ENCODE measurements at places on chromosomes 1 and 21.

DNA sequence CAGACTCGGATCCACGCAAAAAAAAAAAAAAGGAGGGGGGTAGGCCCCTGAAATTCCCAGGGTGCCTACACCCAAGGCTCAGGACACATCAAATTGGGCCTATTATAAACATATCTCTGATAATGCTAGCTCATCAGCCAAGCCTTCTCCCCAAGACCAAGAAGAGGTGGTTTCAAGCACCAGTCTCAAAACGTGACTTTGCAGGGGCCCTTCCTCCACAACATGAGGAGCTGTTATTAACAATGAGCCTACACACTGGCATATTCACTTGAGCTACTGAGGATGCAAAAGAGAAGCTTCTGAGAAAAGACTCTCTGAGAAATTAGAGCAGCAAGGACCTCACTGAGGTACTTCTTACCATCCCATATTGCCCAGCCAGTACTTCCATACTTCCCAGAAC, 32.7 kb downstream of the ERI3 start:
- no peak for DNase-seq

DNA sequence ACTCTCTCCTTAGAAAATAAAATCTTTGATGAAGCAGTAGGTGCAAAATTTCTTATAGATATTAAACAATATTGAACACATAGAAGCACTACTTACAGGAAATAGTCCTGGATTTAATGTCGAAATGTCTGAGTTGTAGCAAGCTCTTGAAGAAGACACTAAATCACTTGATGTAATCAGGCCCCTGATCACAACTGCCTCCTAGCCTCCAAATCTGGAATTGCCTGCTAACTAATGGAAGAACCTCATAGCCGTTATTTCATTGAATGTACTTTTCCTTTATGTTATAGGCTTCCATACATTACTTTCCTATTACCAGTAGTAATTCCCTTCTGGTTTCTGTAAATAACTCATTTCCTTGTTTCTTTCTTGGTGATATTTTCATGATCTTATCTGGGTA, 675.7 kb upstream of the CHRM3 start:
- DNase-seq: no peak

GRCh38 chr1:11320153-11320936, 47.3 kb downstream of the UBIAD1 start:
- DNase-seq: peak; percentile 72

GRCh38 chr1:39205102-39205780, 746 bp downstream of the MACF1 start:
- peak; percentile 40 for DNase-seq

DNA sequence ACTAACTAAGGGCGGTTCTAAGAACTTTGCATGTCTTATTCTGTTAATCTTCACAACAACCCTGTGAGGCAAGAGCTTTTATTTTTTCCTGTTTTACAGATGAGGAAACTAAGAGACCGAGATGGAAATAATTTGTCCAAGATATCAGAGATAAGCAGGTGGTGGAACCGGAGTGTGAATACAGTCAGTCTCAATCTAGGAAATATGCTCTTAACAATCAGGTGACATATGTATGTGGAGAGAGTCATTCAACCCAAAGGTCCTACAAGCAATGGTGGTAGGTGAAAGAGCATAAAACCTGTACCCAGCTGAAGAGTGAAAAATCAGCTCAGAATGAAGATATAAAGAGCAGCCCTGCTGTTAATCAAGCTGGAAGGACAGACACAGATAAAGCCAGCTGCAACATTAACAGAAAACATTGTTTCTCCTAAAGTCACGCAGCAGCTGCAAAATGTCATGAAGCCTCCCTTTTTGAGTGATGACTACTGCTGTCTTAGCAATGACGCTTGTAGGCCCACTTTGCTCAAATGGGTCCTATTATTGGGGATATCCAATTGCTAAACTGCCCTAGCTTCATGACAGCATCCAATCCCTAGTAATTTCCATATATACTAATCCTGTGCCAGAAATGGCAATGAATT, 30.5 kb upstream of the FCAMR start:
- DNase-seq: no peak

DNA sequence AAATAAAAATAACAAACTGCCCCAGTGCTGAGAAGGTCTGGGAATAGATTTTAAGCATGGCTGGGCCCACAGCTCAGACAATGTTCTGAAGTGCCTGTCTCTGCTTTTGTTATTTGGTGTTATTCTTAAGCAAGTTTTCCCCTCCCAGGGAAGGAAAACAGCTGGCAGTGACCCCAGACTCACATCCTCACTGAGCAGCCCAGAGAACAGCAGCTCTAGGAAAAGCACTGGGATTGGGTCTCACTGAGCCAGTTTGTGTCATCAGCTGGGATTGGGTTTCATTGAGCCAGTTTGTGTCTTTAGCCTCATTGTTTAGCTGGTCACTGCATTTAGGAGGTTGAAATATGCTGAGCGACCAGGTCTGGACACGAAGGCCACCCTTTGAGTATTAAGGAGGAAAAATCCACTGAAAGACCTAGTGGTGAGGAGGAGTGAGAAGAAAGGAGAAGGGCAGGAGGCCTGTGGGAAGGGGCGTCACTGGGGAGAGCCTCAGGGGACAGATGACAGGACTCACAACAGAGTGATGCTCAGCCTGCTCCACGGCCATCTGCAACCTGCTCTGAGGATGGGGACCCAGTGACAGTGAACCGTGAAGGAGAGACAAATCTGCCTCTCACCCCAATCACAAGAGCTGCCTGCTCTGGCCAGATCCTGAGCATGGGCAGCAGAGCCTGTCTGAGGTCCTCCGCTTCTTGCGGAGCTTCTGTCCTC, 103.8 kb downstream of the TOMM20 start:
- no peak for DNase-seq

GRCh38 chr1:109668123-109668775, 392 bp downstream of the GSTM2 start:
- no peak for DNase-seq

DNA sequence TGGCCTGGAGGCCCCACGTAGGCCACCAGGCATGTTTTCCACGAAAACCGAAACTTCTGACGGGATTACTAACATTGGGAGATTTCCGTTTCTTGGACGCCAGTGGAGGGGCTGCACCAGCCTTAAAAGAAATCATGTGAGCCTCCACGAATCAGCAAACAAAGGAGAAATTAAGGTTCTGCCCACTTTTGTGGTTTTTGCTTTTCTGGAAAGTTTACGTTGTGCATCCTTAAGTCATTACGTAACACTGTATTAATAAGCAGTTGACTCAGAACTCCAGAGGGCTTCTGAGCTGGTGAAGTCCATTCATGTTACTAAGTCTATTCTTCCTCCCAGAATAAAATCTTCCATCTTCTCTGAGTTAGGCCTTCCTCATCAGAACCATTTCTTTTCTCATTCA, 168.5 kb downstream of the PSMG1 start:
- DNase-seq: no peak

- DNase-seq: peak; percentile 73
These were observed 32.0 kb upstream of the ATP5PO start for GRCh38 chr21:33947451-33948095.

DNA sequence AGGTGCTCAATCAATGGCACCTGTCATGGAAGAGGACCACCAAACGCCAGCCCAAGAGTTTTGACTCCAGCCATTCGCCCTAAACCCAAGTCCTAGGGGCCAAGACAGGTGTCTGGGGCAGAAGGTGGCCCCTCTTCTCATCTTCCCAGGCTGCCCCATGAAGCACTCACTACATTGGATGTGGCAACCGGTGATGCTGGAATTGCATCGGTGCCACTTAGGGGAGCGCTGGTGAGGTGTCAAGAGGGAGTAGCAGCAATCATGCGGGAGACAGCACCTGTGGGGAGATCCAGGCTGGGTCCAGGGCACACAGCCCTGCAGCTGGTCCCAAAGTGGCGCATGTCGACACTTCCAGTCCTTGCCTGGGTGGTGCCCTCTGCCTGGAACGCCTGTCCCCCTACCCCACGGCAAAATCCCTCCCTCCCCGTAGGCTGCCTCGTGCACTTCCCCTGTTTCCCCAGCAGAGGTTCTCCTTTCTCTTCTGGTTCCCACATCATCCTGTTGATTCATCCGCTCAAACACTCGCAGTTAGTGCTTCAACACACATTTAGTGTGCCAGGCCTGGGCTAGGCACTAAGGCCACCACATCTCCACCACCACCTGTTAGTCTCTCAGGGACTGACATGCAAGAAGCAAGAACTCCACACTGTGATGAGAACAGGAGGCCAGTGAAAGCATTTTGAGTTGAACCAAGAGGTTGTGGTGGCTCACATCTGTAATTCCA, 18.5 kb downstream of the PLA2G2D start:
- DNase-seq: peak; percentile 73

DNA sequence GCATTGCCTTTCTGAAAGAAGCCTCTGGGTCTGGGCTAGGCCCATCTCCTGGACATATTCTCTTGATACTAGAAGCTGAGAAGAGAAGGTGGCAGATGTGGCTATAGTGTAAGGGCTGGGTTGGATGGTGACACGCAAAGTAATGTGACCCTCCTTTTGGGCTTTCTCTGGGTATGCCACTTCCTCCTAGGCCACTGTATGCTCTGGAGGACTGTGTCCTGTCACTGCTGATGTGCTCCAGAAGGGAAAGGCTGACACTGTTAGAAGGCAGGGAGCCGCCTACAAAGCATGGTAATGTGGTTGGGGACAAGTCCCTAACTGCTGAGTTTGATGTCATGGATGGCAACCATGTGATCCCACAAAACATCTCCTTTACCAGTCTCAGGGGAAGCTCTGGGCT, 112.1 kb downstream of the BCAR3 start:
- DNase-seq: no peak

DNA sequence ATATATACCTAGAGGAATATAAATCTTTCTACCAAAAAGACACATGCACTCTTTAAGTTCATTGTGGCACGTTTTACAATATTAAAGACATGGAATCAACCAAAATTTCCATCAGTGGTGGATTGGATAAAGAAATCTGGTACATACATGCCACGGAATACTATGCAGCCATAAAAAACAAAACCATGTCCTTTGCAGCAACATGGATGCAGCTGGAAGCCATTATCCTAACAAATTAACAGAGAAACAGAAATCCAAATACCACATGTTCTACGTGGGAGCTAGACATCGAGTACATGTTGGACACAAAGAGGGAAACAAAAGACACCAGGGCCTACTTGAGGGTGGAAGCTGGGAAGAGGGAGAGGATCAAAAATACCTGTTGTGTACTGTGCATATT, 33.0 kb upstream of the B3GALT2 start:
- DNase-seq: no peak

- no peak for DNase-seq
These were observed 182.9 kb downstream of the OMA1 start for GRCh38 chr1:58363585-58363984.

- peak; percentile 51 for DNase-seq
These were observed 15.4 kb upstream of the LCE5A start for GRCh38 chr1:152495066-152495675.

GRCh38 chr1:26824731-26825130, 1.8 kb upstream of the ZDHHC18 start:
- DNase-seq: no peak

DNA sequence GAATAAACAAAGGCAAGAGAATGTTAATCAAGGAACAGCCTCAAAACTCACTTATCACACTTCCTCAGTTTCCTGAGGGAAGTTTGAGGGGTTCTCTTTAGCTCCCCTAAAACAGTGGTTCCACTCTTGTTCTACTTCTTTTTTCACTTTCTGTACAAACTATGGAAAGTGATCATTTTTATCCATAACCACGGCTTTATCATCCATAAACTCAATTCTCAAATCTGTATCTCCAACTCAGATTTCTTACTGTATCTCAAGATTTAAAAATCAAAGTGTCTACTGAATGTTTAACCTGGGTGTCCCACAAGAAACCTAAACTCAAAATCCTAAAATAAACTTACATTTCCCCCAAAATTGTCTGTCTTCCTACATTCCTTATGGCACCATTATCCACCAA, 3.9 kb downstream of the PFDN2 start:
- no peak for DNase-seq

DNA sequence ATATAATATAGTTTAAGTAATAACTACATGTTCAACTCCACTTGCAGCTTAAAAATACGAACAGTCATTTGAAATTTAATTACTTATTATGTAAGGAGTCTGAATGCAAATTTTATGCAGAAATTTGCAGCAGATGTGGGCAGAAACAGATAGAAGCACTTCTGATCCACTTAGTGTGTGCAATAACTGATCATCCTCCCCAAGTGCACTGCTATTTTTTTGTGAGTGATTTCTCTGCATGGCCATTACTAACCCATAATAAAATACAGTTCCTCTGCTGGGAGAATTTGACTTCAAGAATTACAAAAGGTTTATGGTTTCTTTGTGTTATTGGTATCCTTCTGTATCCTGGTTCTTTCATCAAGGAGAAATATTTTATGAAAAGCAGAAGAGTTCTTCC, 611.5 kb upstream of the RGS18 start:
- DNase-seq: no peak

- DNase-seq: no peak
These were observed 612 bp upstream of the CMPK1 start for GRCh38 chr1:47332779-47333577.

- no peak for DNase-seq
These were observed 17.2 kb downstream of the SPOCD1 start for GRCh38 chr1:31798433-31799195.

GRCh38 chr1:94654031-94654430, 112.5 kb upstream of the F3 start:
- DNase-seq: no peak

GRCh38 chr1:163305441-163305840, 16.3 kb upstream of the NUF2 start:
- DNase-seq: no peak

DNA sequence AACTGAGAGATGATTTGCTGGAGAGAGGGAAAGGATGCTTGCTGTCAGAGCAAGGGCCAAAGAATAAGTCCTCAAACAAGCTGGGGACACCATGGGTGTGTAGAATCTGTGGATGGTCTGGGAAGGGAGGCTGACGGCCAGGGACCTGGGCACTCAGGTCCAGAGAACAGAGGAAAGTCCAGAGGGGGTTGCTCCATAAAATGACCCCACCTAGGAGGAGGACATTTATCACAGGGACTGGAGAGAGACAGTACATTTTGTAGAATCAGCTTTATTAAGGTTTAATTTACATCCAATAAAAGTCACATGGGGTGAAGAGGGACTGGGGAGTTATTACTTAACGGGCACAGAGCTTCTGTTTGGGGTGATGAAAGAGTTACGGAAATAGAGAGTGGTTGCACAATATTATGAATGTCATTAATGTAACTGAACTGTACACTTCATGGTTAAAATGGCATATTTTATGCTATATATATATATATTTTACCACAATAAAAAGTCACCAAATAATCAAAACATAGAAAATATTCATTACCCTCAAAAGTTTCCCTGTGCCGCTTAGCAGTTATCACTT, 73.0 kb upstream of the ABCD3 start:
- no peak for DNase-seq

Measured in GM20000 (cell line).